ENCODE measurements at places on chromosomes 1 and 21. TPM values are rescaled to one million over a fixed set of nuclear protein-coding genes. Genes with fewer than 3 reads are reported as not detected.

DTL gene
- total RNA-seq: 41.0 TPM

RIPPLY3 gene
- not detected for total RNA-seq

OR10J1 gene
- total RNA-seq: not detected

RGS1 gene
- not detected for total RNA-seq

EPHA10 gene
- total RNA-seq: 6.5 TPM

C4BPA gene
- total RNA-seq: 0.32 TPM

ATP6V1G3 gene
- not detected for total RNA-seq

PDPN gene
- not detected for total RNA-seq

SELL gene
- total RNA-seq: 4.1 TPM

SPRR2A gene
- not detected for total RNA-seq

AMY1A gene
- not detected for total RNA-seq

GFI1 gene
- total RNA-seq: 8.1 TPM

S100A16 gene
- total RNA-seq: 196 TPM

ADAMTS4 gene
- not detected for total RNA-seq

MRPS6 gene
- 55.1 TPM for total RNA-seq

SYT2 gene
- not detected for total RNA-seq

HMCN1 gene
- total RNA-seq: 0.59 TPM

CGN gene
- 19.7 TPM for total RNA-seq

DYNLT5 gene
- total RNA-seq: not detected

GJC2 gene
- total RNA-seq: 0.76 TPM

SRGAP2C gene
- total RNA-seq: 21.3 TPM

CXADR gene
- 21.6 TPM for total RNA-seq
